Activated CD8-positive, alpha-beta T cell treated with anti-CD3 and anti-CD28 coated beads for 36 hours (primary cell): ENCODE measurements at places on chromosomes 2 and 18. TPM values are rescaled to one million over a fixed set of nuclear protein-coding genes. Genes with fewer than 3 reads are reported as not detected.

GALNT5 gene
- not detected for total RNA-seq

SLC38A11 gene
- total RNA-seq, result not detected

GALNT14 gene
- total RNA-seq, result 1.9 TPM

RBBP8 gene
- total RNA-seq, result 81.9 TPM

FEV gene
- not detected for total RNA-seq

SCG2 gene
- total RNA-seq, result not detected

LCLAT1 gene
- total RNA-seq, result 19.0 TPM

VAMP5 gene
- total RNA-seq, result 28.0 TPM

CGREF1 gene
- 3.7 TPM for total RNA-seq

FAM237A gene
- total RNA-seq, result not detected

EVX2 gene
- total RNA-seq, result not detected

SGO2 gene
- 58.4 TPM for total RNA-seq

CCDC74A gene
- total RNA-seq, result 10.2 TPM

SALL3 gene
- total RNA-seq, result not detected

NOL4 gene
- not detected for total RNA-seq

TUBB8B gene
- not detected for total RNA-seq

BOLL gene
- not detected for total RNA-seq

PLB1 gene
- total RNA-seq, result 0.50 TPM

HOXD4 gene
- total RNA-seq, result not detected

CYP27A1 gene
- 0.14 TPM for total RNA-seq

C2orf80 gene
- total RNA-seq, result not detected

MYOM1 gene
- total RNA-seq, result 1.3 TPM
